ENCODE measurements at places on chromosomes 1 and 21. TPM values are rescaled to one million over a fixed set of nuclear protein-coding genes. Genes with fewer than 3 reads are reported as not detected.
A peak's percentile ranks its signal among the peaks of the same experiment; 100 is the strongest.

DNA sequence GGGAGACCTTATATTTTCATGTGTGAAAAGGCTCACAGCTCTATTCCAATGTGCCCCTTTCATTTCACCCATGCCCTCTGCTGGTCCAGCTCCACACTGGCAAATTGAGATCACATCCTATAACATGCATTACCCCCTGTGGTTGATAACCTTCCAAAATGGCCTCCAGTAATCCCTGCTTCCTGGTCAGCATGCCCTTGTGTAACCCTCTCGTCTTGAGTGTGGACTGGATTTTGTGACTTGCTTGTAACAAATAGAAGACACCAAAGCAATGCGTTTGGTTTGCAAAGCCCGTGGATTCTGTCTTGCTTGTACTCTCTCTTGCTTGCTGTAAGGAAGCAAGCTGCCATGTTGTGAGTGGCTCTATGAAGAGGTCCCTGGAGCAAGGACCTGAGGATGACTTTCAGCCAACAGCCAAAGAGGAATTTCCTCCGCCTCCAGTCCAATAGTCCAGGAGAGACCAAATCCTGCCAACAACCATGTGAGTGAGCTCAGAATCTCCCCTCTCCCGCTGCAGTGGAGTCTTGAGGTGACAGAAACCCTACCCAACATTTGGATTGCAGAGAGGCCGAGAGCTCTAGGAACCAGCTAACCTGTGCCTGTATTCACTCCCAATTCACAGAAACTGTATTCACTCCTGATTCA is 17.4 kb downstream of the KCNA10 start:
- no peaks in the 10 kb centered on the region for H3K36me3 ChIP-seq
- H3K4me1 ChIP-seq: no peaks in the 10 kb centered on the region
- no peak overlapping the region for H3K4me3 ChIP-seq
- H3K27me3 ChIP-seq: peaks cover 30% of the 10 kb centered on the region
- no peak overlapping the region for H3K27ac ChIP-seq

DNA sequence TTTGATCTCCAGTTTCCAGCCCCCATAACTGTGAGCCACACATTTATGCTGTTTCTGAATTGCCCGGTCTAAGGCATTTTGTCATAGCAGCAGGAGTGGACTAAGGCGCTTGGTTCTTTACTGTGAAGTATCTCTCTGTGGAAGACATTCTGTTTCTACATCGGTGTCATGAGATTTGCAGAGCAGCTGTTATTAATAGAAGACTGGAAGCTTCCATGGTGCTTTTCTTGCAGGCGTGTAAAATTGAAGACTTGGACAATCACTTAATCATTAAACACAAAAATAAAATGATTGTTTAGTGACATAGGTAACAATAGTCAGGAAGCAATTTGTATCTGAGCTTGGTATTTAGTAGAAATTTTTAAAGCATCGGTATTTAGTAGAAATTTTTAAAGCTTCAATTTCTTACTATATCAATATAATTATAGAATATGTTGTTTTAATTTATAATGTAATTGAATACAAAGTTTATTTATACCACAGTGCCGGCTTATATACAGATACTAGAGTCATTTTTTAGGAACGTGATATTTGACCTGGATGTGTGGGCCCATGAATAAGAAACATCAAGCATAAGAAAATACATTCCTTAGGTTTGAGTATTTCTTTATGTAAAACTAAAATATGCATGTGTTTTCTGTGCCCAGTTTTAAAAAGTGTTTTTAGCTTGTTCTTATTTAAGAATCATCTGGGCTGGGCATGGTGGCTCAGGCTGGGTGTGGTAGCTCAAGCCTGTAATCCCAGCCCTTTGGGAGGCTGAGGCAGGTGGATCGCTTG is 60.6 kb upstream of the COL6A1 start:
- H3K36me3 ChIP-seq: no peaks in the 10 kb centered on the region
- no peak overlapping the region for H3K4me3 ChIP-seq
- H3K4me1 ChIP-seq: peaks cover 21% of the 10 kb centered on the region
- H3K27ac ChIP-seq: no peak overlapping the region
- peaks cover 2% of the 10 kb centered on the region for H3K27me3 ChIP-seq

DNA sequence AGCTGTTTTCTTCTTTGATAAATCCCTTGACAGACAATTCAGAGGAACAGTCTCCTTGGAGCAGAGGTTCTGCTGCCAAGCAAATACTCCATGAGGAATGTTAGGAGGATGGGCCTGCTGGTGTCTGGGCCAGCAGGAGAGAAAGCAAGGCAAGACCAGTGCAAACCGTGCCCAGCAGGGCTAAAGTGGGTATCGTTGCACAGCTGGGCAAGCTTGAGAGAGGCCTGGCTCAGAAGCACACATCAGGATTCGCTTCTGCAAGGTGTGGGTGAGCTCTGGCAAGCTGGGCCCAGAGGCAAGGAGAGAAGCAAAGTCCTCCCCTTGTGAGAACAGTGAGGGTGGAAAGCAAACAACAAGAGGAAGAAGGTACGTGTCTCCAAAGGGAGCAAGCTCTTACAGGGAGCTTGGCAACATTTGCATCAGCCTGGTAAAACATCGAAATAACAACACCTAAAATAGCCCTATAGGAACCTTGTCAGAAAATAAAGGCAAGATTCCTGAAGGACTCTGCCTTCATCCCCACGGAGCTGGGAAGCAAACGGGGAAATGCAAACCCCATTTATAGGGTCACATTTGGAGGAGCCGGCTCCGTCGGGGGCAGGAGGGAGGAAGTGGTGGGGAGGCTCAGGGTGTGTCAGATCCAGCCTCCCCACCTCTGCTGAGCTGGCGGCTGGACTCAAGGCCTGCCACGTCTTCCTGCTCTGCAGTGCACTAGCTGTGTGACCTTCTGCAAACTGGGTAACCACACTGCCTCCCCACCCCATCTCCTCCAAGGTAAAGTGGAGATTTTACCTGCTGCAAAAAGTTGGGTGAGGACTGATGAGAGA is 62.3 kb upstream of the HIVEP3 start:
- peaks cover 12% of the 10 kb centered on the region for H3K27me3 ChIP-seq
- no peaks in the 10 kb centered on the region for H3K4me1 ChIP-seq
- no peak overlapping the region for H3K27ac ChIP-seq
- peak; percentile 67 for DNase-seq
- H3K36me3 ChIP-seq: no peaks in the 10 kb centered on the region

- no peaks in the 10 kb centered on the region for H3K36me3 ChIP-seq
- DNase-seq: no peak
- no peak overlapping the region for H3K27ac ChIP-seq
- peaks cover 3% of the 10 kb centered on the region for H3K27me3 ChIP-seq
Observed at GRCh38 chr1:57882934-57883641, 459.2 kb upstream of the DAB1 start.

- no peak overlapping the region for H3K4me3 ChIP-seq
- peak overlapping the region; percentile 34 for H3K27ac ChIP-seq
- no peaks in the 10 kb centered on the region for H3K36me3 ChIP-seq
- no peak for DNase-seq
- no peaks in the 10 kb centered on the region for H3K27me3 ChIP-seq
Observed at GRCh38 chr1:231424950-231425805, 3.1 kb upstream of the EGLN1 start.

DNA sequence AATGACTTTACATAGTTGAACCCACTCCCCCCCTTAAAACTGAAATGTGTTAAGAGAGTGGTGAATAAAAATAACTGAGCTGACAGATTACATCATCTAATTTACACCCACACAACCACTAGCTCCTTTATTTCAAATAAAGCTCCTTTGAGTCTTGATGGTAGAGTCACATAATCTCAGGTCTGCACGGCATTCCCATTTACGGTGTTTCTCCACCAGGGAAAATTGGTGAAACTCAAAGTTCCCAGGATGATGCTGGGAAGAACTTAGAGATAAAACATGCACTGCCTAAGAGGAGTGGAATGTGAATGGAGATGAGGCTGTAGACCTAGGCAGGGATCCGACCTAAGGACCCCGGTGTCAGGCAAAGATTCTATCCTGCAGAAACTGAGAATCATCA is 727.8 kb upstream of the ADAMTS5 start:
- no peaks in the 10 kb centered on the region for H3K27me3 ChIP-seq
- H3K4me1 ChIP-seq: peaks cover 33% of the 10 kb centered on the region
- H3K36me3 ChIP-seq: no peaks in the 10 kb centered on the region
- no peak overlapping the region for H3K4me3 ChIP-seq
- peak overlapping the region; percentile 72 for H3K27ac ChIP-seq

DNA sequence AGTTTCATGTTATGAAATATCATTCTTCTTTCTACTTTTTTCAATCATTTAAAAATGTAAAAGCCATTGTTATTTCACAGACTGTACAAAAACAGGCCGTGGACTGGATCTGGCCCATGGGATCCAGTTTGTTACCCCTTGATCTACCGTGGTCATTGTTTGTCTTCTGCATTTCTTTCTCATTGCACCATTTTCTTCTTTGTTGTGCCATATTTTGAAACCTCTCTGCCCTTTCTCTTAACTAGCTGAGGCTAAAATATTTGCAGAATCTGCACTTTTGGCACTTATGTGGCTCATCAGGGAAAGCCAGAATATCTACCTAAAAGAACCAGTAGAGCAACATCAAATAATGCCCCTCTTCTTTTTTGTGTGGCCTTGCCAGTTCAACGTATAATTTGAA is 50.5 kb downstream of the DNAJC6 start:
- H3K27ac ChIP-seq: peak overlapping the region; percentile 72
- no peak overlapping the region for H3K4me3 ChIP-seq
- peaks cover 30% of the 10 kb centered on the region for H3K4me1 ChIP-seq
- DNase-seq: no peak
- H3K27me3 ChIP-seq: no peaks in the 10 kb centered on the region

- H3K27ac ChIP-seq: peak overlapping the region; percentile 55
- peaks cover 14% of the 10 kb centered on the region for H3K36me3 ChIP-seq
- H3K4me1 ChIP-seq: peaks cover 40% of the 10 kb centered on the region
- no peak overlapping the region for H3K4me3 ChIP-seq
- H3K27me3 ChIP-seq: no peaks in the 10 kb centered on the region
Observed at GRCh38 chr21:16315223-16315622, 585.4 kb downstream of the USP25 start.

DNA sequence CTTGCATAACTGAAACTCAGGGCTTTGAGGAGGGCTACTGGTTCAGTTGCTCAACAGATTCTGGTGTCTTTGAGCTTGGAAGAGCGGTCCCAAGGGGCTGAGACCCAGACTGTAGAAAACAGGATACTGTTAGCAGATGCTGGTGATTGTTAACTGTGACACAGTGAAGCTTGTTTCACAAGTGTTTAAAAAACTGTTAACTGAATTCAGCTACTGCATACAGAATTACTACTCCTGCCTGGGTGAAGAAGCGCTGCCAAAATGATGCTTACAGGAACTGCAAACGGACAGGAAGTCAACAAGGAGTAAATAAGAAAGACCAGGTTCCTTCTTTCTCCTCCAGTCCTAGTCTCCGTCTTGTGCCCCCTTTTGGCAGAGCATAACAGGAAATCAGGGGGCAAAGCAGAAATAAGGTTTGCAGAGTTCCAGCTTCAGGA is 195.3 kb upstream of the USP25 start:
- DNase-seq: no peak
- H3K4me1 ChIP-seq: peaks cover under 1% of the 10 kb centered on the region

DNA sequence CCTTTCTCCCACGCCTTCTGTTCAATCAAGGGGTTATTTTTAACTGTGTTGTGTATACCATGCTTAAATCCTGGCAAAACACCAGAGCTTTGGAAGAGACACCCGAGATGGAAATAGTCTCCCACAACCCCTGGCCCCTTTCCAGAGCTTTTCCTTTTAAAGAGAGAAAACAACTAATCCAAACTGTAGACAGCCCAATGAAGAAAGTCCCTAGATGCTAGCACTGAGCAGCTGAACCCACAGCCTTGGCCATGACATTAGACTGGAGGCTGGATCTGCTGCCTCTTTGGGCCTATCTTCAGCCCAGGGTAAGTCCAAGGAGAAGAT is 64.9 kb upstream of the ARTN start:
- no peaks in the 10 kb centered on the region for H3K27me3 ChIP-seq
- H3K27ac ChIP-seq: peak overlapping the region; percentile 70
- peak; percentile 77 for DNase-seq

GRCh38 chr1:185156288-185156853 is 382 bp downstream of the TRMT1L start:
- H3K4me3 ChIP-seq: peak overlapping the region; percentile 97
- no peaks in the 10 kb centered on the region for H3K27me3 ChIP-seq
- H3K36me3 ChIP-seq: peaks cover 7% of the 10 kb centered on the region
- H3K27ac ChIP-seq: peak overlapping the region; percentile 99
- peaks cover 41% of the 10 kb centered on the region for H3K4me1 ChIP-seq

GRCh38 chr1:35269201-35269988 is 886 bp downstream of the ZMYM4 start:
- H3K4me1 ChIP-seq: peaks cover 39% of the 10 kb centered on the region
- H3K27ac ChIP-seq: peak overlapping the region; percentile 77
- H3K36me3 ChIP-seq: peaks cover 2% of the 10 kb centered on the region
- no peak for DNase-seq

- no peak for DNase-seq
- H3K27ac ChIP-seq: no peak overlapping the region
- H3K36me3 ChIP-seq: no peaks in the 10 kb centered on the region
- peaks cover 12% of the 10 kb centered on the region for H3K4me1 ChIP-seq
- no peak overlapping the region for H3K4me3 ChIP-seq
Observed at GRCh38 chr1:58396150-58396549, 150.4 kb downstream of the OMA1 start.

DNA sequence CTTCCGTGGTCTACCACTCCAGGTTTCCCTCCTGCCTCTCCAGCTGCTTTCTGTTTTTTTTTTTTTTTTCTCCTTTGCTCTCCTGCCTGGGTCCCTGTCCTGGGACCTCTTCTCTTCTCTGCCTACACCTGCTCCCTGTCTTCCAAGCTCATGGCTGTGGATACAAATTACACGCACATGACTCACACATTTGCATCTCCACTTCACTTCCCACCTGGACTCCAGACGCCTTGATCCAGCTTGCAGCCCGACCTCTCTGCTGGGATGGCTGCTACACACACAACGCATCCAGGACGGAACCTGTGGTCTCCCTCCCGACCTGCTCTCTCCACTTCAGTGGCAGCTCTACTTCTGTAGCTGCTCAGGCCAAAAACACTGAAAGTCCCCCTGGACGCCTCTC is 44.4 kb upstream of the B3GALT5 start:
- no peaks in the 10 kb centered on the region for H3K4me1 ChIP-seq
- H3K27ac ChIP-seq: no peak overlapping the region
- H3K27me3 ChIP-seq: peaks cover 5% of the 10 kb centered on the region
- no peak for DNase-seq
- H3K36me3 ChIP-seq: no peaks in the 10 kb centered on the region

- DNase-seq: no peak
- peaks cover 3% of the 10 kb centered on the region for H3K36me3 ChIP-seq
- H3K27me3 ChIP-seq: no peaks in the 10 kb centered on the region
- H3K4me3 ChIP-seq: no peak overlapping the region
Observed at GRCh38 chr1:220217383-220217988, 54.8 kb downstream of the RAB3GAP2 start.

DNA sequence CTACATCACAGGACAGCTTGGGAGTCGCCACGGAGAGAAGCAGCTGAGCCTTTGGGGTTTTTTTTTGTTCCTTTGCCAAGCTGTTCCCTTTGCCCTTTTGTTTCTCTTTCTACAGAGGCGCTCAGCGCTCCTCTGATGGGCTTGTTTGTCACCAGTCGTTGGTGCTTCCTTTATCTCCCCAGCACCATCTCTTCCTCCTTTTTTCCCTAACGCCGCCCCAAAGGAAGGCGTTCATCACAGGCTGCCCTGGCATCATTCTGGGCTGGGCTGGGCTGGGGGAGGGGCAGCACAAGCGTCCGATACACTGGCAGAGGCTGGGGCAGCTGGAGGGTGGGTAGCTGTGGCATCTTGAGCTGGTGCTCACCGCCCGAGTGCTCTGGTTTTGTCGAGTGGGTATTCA is 10.5 kb downstream of the IGSF21 start:
- no peaks in the 10 kb centered on the region for H3K4me1 ChIP-seq
- H3K27me3 ChIP-seq: peaks cover 2% of the 10 kb centered on the region
- no peaks in the 10 kb centered on the region for H3K36me3 ChIP-seq
- no peak for DNase-seq
- no peak overlapping the region for H3K27ac ChIP-seq
- H3K4me3 ChIP-seq: no peak overlapping the region

Gene CD2
- total RNA-seq: not detected

Gene NLRP3
- 0.16 TPM for total RNA-seq

Gene CFAP74
- total RNA-seq: not detected

Gene PIGR
- not detected for total RNA-seq

Gene OR2W3
- 0.52 TPM for total RNA-seq

Gene GPR37L1
- total RNA-seq: not detected

Gene SYT14
- total RNA-seq: 0.10 TPM

Gene TSSK3
- 3.5 TPM for total RNA-seq

Data from osteocyte (in vitro differentiated cells).